Stimulated activated CD8-positive, alpha-beta memory T cell treated with anti-CD3 and anti-CD28 coated beads, Interleukin-12 subunit alpha, Interleukin-12 subunit beta, amount 100 ng/mL, for 4 hours (primary cell): ENCODE measurements at places on chromosomes 16 and 17.

DNA sequence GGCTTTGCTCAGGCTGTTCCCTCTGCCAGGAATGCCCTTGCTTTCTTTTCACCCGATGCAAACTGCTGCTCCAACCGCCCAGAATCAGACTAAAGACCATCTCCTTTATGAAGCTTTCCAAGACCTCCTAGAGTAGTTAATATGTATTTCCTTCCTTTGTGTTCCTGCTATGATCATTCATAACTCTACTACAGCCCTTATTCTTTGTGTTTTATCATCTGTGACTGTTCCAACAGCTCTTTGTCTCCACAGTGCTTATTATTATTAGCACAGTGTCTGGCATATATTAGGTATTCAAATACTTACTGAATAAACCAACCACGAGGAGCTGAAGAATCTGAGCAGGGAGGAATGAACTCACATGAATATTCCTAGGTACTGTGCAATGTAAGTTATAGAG lies 7.6 kb downstream of the PSME3IP1 start:
- no peak for DNase-seq

DNA sequence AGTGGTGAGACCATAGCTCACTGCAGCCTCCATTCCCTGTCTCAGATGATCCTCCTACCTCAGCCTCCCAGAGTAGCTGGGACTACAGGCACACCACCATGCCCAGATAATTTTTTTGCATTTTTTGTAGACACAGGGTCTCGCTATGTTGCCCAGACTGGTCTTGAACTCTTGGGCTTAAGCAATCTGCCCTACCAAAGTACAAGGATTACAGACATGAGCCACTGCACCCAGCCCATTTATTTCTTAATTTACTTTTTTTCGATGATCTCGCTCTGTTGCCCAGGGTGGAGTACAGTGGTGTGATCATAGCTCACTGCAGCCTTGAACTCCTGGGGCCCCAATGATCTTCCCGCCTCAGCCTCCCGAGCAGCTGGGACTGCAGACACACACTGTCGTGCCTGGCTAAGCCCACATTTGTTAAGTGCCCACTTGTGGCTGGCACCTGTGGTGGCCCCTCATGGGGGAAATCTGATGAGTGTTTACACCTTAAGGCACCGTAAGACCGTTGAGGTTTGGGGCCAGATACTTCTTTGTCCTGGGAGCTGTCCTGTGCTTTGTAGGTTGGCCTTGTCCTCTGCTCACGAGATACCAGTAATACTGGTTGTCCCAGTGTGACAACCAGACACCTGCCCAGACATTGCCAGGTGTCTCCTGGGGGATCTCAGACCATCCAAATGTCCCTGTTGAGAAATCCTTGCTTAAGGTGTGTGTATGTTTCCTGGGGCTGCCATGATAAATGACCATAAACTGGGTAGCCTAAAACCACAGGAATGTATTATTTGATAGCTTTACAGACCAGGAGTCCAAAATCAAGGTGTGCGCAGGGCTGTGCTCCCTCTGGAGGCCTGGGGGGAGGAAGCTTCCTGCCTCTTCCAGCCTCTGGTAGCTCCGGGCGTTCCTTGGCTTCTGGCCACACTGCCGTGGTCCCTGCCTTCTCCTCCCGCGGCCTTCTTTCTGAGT lies 141.4 kb upstream of the GSE1 start:
- no peak for DNase-seq

DNA sequence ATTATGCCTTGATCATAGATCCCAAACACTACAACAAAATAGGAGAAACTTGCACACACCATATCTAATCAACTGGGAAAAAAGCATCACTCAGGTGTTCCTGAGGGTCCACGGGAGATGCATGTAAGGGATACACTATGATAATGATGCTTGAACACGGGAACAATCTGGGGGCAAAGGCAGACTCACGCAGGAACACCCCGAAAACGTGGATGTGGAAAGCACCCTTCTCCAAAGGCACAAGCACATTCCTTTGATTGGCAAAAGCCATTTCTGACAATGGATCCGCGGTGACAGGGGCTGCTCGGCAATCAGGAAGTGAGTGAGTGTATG lies 1.3 kb downstream of the ZNF652 start:
- DNase-seq, result no peak

DNA sequence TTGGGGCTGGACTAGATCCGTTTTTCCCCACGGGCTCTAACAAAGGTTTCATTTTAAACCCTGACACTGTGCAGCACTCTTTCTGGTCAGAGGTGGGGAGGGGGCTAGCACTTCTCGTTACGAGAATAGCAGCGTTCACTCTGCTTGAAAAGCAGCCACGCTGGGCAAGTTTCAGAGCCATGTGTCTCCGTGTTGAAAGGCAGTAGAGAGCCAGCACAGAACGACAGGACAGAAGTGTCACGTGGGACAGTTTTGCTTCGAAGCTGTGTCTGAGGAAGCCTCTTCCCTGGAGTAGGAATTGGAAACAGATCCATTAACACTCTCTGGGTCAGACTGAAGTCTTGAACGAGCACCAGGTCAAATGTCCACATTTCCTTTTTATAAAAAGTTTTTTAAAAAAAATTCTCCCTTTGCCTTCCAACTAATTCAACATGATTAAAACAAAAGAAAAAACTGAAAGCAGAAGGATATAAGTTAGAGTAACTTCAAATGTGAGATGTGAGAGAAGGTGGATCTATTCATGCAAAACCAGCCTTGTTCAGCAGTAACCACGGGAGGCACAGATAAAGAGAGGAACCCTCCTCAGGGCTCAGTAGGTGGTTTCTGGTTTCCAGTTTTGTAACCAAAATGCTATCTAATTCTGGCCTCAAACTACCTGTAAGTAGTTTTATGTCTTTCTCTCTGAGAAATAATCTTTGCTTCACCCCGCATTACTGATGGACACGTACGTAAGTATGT lies 65.0 kb downstream of the SMG6 start:
- no peak for DNase-seq

DNA sequence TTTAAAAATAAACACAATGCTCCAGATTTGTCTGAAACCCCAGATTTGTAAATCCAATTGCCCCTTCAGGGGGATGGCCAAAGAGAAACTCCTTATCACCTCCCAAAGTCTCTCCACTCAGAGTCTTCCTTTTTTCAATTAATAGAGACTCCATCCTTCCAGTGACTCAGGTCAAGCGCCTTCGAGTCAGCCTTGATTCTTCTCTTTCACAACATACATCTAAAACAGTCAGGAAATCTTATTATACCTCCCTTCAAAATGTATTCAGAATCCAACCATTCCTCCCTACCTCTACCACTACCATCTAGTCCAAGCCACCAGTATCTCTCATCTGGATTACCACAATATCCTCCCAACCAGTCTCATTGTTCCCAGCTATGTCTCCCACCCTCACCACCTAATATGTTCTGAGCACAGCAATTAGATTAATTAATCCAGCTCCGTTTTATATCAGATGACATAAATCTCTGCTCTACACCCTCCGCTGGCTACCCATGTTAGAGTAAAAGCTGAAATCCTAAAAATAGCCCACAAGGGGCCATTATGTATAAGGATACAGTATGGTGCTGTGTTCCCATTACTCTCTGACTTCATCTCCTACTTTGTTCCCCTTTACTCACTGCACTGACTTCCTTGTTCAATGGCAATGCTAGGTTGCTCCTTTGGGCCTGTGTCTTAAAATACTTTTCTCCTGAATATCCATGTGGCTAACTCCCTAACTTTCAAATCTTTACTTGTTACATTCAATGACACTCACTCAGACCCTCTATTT lies 11.8 kb downstream of the SIAH1 start:
- DNase-seq, result no peak

DNA sequence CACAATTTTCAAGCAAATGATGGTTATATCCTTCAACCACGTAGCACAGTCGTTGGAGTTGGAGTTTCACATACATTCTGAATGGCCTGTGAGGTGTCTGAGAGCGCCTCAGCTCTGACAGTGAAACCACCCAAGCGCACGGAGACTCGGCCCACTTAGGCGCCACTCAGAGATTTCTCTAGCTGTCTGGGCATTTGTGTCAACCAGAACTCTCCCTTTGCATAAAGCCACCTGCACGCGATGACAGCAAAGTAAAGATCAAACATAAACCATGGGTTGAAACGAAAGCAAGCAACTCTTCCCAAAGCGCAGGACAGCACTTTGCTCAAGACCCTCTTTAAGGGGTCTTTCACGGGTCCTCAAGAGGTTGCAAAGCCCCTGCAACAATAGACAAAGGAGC lies 533 bp downstream of the SLC6A4 start:
- no peak for DNase-seq

DNA sequence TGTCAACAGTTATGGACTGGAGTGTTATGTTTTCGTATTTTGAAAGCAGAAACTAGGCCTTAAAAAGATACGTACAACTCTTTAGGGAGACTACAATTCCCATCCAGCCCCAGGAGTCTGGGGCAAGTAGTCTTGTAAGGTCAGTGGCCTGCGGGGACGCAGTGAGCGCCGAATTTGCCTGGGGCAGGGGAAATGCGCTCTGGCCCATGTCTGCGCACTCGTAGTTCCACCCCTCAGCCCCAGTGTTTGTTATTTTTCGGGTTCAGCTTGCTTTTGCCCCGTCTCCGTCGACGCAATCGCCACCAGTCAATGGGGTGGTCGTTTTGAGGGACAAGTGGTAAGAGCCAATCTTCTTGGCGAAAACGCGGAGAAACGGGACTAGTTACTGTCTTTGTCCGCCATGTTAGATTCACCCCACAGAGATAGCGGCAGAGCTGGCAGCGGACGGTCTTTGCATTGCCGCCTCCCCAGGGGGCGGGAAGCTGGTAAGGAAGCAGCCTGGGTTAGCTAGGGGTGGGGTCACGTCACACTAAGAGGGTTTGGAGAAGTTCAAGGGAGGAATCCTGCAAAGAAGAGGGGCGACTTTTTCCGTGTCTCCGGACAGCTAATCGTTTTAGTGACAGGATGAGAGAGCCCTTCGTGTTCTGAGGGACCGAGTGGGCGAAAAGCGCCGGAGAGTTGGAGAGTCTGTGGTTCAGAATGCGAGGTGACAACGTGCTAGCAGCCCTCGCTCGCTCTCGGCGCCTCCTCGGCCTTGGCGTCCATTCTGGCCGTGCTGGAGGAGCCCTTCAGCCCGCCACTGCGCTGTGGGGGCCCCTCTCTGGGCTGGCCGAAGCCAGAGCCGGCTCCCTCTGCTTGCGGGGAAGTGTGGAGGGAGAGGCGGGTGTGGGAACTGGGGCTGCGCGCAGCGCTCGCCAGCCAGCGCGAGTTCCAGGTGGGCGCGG lies 1.1 kb upstream of the BRCA1 start:
- DNase-seq, result no peak

GRCh38 chr17:72715906-72716572 lies 376.4 kb downstream of the SLC39A11 start:
- DNase-seq, result no peak

DNA sequence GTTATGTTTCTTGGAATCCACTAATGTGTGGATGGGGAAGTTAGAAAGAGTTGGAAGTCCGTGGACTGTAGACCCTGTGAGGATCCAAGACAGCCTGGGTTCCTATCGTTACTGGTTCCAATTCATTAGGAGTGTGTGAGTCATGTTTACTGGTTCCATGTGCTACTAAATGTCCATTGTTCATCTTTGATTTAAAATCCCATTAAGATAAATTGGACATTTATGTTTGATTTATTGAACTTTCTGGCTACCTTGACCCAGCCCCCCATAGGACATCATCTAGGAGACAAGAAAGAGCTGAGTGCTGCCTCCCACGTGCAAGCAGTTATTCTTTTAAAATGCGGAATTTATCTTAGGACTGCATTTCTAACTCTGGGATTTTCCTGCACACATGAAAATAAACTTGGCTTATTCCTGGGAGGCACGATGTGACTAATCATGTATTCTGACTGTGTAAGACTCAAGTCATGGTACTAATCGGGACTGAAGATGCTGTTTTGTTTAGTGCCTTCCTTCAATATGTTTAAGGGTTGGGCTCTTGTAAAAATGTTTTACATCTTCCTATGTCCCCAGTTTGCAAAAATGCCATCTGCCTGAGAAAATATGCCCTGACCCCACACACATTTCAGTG lies 53.4 kb downstream of the RGS9 start:
- DNase-seq, result no peak

DNA sequence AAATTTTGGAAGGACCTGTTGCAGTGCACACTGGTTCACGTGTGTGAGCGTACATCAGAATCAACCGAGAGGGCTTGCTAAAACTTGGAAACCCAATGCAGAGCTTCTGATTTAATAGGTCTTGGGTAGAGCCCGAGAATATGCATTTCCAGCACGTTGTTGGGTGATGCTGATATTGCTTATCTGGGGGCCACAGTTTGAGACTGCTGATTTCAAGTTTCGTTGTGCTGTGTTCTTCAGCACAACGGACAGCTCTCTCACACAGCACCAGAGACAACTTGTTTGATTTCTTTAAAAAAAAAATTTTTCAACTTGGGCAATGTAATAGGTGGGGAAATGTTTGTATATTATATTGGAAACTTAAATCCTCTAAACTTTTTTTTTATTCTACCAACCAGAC lies 9.4 kb downstream of the OR4D2 start:
- no peak for DNase-seq

DNA sequence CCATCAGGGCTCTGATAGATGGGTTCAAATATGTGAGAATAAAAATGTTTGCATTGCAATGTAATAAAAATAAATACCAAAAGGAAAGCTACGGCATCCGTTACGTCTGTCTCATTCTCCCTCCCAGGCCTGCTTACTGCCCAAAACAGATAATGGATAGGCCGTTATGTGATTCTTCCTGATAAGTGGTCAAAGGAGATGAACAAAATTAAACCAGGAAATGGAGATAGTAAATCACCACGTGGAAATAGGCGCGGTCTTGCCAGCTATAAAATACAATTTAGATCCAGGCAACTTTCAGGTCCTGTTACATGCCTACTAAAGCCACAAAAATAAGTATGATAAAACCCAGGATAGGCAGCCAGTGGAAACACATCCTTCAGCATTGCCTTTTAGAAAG lies 49.5 kb upstream of the CCL1 start:
- DNase-seq, result no peak

- no peak for DNase-seq
Observed at GRCh38 chr16:35599429-35600160, 2140.2 kb downstream of the TP53TG3F start.
